ENCODE measurements at places on chromosomes 5 and 9.
A peak's percentile ranks its signal among the peaks of the same experiment; 100 is the strongest.

DNA sequence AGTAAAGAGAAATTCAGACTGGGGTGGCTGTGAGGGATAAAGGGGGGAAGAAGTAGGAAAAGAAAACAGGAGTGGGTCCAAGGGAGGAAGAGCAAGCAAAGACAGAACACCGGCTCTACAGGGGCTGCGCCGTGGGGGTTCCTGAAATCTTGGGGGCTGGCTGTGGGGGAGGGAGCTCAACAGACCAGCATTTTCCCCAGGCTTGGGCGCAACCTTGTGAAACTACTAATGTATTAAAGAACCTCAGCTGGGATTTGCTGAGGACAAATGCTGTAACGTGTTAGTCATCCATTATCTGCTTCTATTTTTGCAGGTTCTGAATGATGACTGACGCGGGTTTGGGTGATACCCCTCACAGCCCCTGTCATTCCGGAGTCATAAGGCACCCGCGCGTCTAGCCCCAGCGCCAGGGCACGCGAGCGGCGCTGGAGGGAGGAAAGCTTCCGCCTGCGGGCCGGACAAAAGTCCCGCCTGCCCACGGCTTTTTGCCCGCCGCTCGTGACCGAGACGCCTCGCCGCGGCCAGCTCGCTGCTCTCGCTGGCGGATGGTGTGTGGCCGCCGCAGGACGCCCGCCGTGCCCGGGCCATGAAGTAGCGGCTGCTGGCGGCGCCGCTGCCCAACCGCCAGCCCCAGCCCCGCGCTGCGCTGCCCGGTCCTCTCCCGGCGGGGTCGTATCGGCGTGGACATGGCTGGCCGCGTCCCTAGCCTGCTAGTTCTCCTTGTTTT, 110.6 kb downstream of the PAM start:
- no peak for DNase-seq

DNA sequence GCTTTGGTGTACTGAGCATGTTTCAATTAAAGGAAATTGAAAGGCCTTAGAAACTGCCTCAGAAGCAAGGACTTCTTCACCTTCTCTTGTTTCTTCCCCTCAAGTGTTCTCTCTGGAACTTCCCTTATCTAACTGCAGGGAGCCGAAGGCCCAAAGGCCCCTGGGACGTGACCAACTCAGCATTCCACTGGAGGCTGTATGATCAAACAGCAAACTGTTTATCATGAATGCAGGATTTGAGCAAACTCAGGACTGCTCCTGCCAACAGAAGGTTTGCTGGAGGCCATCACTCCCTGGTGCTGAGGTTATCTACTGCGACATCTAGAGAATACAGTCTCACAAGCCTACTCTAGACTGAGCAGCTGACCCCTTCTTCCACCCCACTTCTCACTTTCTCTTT, 4.8 kb upstream of the CDH10 start:
- no peak for DNase-seq

GRCh38 chr9:137494104-137494544, 35.0 kb upstream of the NSMF start:
- DNase-seq: no peak

DNA sequence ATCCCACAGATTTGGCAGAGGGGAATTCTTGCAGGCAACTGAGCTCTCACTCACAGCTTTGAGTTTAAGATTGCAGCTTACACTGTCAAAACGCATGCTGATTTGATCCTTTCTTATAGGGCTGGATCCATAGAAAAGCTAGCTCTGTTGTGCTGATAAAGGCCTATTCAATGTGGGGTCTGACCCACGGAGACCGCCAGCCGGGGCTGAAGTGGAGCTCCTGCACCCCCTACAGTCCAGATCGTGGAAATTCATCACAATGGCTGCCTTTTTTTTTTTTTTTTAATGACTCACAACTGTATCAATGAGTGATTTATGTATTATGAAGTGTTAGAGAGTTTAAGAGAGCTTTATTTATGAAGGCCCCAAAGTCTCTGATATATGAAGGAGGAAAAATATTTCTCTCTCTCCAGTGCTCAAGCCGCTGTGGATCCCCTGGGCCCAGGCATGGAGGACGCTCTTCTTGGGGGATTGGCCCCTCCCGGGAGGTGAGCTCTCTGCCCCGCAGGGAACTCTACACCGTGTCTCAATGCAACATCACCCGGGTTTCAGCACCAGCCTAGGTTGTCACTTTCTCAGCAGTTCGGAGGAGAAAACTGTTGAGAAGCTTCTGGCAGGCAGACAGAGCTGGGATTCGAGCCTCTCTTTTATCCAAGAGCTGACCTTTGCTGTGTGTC, 700.2 kb downstream of the IRX1 start:
- no peak for DNase-seq

DNA sequence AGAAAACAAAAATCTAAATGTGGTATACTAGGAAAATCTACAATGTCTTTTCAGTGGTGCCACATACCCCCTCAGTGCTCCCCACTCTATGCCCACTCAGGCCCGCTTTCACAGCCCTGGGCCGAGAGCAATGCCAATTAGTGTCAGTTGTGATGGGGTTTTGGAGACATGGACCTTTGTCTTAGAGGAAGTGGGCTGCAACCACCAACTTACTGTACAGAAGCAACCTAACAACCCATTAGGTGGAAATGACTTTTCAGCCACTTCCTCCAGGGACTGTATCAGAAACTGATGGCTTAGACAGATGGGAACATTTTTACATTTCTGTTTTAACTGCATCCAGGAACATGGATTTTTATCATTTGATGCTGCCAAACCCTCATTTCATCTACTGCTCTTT, 268.0 kb downstream of the BNC2 start:
- DNase-seq: no peak

DNA sequence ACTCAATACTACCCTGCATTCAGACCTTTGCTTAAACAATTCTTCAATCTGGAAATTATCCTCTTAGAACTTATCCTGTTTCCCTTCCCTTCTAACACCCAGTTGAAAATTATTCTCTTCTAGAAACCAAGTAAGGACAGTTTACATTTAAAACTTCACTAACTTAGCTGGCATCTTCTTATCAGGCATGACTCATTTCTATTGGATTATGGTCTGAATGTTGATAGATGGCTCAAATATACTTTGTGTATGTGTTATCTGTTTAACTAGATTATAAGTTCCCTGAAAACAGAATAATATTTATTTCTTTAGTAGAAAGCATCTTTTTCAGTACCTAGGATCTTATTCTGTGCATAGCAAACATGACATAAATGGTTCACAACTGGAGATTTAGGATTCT, 161.9 kb downstream of the PPP2R2B start:
- DNase-seq: no peak

DNA sequence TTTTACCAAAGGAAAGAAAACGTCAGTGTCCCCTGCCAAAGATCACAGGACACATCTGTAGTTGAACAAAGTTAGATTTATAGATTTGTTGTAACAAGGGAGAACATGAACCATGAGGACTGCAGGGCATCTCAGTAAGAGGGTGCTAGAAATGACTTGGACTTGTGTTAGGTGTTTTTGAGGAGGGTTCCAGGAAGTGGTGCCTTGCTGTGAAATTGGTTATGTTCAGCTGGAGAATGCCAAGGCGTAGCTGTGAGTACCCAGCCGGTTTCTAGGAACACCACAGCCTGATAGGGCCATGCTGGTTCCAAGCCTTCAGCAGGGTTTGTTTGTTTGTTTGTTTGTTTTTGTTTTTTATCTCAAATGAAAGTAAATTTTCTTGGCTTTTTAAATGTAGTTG, 5.3 kb downstream of the SPEF2 start:
- no peak for DNase-seq

- no peak for DNase-seq
Measured at GRCh38 chr5:80291761-80292160, 28.0 kb upstream of the SPZ1 start.

GRCh38 chr5:160315968-160316367, 3.6 kb upstream of the CCNJL start:
- DNase-seq: no peak

GRCh38 chr5:96387616-96388015, 45.4 kb downstream of the PCSK1 start:
- DNase-seq: no peak

- no peak for DNase-seq
Measured at GRCh38 chr5:79774171-79774854, 84.7 kb downstream of the CMYA5 start.

DNA sequence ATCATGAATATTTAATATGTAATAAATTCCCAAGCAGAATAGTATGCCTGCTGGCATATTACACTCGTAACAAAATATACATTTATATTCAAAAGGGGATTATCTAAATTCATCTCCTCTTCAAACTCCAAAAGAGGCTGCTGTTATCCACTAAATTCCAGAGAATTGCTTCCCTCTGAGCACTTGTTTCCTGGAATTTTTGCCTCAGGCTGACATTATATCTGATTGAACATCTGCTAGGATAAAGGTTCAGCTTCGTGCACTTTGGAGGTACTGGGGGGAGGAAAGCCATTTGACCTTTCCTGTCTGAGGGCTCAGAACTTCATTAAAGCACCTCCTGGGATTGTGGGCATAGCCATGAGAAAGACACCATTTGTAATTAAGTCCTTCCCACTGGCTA, 4.3 kb upstream of the HAPLN1 start:
- no peak for DNase-seq

GRCh38 chr5:168300326-168301182, 9.1 kb downstream of the WWC1 start:
- no peak for DNase-seq

GRCh38 chr5:60514152-60514551, 185.8 kb downstream of the DEPDC1B start:
- DNase-seq: no peak

DNA sequence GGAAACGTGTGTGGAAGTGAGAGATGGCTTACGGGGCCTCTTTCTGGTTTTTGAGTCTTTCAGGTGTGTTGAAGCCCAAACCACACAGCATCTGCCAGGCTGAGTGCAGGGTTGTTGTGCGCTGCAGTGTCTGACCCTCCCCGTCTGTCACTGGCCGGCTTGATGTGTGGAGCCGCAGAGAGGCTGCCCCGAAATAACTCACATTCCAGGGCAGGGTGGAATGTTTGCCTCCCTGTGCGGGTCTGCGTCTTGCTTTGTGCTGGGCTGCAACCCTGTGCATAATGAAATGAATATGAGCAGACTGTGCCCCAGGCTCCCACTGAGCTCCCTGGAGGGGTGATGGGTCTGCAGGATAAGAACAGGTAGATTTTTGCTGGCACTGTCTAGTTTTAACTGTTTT, 9.9 kb upstream of the PLEKHG4B start:
- no peak for DNase-seq

DNA sequence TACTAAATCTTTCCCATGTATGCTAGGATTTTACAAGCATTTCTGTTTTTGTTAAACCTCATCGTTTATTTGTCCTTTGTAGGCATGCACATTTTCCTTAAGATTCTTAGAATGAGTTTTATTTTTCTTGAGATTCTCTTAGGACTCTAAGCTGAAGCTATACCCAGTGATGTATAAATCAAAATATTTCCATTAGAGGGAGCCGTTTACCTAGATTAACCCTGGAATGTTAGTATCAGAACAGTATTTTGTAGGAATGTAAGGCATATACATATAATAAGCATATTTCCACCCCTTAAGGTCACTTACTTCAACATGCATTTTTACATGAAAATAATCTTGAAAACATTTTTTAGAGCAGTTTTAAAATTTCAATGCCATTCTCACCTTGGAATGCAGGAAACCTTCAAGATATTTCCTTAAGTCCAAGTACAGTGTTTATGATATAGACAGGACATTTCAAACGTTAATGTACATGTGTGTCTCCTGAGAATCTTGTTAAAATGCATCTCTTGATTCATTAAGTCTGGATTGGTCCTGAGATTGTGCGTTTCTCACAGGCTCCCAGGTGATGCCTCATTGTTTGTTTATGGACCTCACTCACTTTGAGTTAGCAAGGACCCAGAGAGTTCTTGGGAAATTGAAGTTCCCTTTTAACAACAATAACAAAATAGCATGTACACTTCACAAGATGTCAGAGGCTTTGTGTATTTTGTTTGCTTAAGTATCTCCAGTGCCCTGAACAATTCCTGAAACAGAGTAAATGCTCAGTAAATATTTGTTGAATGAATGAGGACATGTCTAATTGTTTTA, 34.9 kb upstream of the FCHO2 start:
- DNase-seq: no peak

DNA sequence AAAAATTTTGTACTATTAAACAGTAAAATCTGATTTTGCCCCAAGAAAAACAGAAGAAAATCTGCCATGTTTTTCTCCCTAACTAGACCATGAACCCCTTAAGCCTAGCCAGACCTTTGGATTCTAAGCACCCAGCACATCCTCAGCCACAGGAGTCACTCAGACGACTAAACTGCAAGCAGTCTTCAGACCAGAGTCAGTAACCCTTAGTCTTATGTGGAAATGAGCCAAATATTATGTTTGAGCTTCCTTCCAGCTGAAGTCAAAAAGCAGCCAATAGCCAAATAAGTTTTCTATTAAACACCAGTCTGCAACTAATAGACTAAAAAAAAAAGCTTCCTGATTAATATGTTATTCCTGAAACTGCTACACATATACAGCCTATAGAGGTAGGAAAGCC, 47.4 kb downstream of the GOLPH3 start:
- no peak for DNase-seq

DNA sequence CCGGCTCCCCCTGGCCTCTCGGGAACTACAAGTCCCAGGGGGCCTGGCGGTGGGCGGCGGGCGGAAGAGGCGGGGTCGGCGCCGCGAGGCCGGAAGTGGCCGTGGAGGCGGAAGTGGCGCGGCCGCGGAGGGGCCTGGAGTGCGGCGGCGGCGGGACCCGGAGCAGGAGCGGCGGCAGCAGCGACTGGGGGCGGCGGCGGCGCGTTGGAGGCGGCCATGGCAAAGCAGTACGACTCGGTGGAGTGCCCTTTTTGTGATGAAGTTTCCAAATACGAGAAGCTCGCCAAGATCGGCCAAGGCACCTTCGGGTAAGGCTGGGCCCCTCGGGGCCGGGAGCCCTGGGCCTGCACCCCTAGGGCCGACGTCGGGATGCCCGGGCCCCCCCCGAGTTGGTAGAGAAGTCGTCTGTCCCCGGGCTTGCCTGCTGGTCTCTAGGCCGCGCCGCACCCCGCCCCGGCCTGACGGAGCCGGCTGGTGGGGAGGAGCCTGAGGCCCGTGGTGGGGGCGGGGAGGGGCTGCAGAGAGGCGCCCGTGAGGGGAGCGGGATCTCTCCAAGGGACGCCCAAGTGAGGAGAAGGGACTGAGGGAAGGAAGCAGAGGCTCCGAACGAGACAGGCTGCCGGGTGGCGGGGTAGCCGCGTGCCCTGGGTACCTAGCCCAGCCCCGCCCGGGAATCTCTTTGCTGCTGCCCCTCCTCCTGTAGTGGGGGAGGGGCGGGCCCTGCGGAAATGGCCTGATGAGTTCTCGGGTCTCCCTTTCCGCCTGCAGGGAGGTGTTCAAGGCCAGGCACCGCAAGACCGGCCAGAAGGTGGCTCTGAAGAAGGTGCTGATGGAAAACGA, at the start of gene CDK9:
TSS of gene CDK9 (plus strand) at position 102 of the 840 bp plus-strand sequence. CDS start at position 217, 115 bp downstream.
- DNase-seq: peak; percentile 90

DNA sequence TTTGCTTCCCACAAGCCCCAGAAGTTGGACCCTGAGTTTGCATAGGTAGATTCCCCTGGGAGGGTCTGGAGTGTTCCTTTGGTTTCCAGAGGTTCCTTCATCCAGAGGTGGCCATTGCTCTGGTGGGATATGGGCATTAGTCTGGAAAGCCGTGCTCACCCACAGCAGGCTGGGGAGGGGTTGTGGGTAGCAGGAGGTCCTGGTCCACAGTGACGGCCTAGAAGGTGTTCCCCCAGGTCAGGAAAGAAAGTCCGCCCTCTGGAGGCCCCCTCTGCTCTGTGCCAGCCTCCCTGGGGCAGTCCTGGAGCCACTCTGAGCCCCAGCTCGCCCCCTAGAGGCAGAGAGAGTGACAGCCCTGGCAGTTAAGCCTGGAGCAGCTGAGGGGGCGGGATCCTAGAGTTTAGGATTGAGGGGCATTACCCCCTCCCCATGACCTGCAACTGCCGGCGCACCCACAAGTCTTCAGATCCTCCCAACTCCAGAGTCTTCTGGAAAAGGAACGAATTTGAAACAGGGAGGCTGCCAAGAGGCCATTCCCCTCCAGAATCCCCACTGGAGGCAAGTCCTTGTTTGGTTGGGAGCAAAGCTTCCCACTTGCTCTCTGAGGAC, 36.8 kb downstream of the NDST1 start:
- DNase-seq: peak; percentile 47
